ENCODE measurements at places on chromosomes 7 and 10. TPM values are rescaled to one million over a fixed set of nuclear protein-coding genes. Genes with fewer than 3 reads are reported as not detected.
A peak's percentile ranks its signal among the peaks of the same experiment; 100 is the strongest.

Gene PAPOLB
- not detected for total RNA-seq

Gene GRID2IP
- 0.15 TPM for total RNA-seq

Gene CHRM2
- not detected for total RNA-seq

Gene RARRES2
- not detected for total RNA-seq

DNA sequence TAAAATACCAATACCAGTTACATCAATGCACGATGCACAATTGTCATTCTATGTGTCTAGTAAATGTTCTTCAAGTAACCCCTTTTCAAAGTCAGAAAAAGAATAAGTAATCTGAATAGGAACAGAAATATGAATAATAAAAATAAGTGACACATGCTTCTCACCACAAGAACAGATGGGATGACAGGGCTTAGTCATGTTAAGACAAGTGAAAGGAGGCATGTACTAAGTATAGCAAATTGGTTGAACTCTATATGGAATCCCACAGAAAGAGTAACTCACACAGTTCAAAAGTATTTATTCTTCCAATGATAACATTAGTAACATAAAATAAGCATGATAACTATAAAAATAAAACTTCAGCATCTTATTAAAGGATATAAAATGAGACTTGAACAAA, 100.9 kb upstream of the TAS2R16 start:
- DNase-seq: no peak
- H3K36me3 ChIP-seq: no peaks in the 10 kb centered on the region
- no peaks in the 10 kb centered on the region for H3K4me1 ChIP-seq
- H3K27me3 ChIP-seq: no peaks in the 10 kb centered on the region
- H3K4me3 ChIP-seq: no peak overlapping the region
- H3K27ac ChIP-seq: no peak overlapping the region

DNA sequence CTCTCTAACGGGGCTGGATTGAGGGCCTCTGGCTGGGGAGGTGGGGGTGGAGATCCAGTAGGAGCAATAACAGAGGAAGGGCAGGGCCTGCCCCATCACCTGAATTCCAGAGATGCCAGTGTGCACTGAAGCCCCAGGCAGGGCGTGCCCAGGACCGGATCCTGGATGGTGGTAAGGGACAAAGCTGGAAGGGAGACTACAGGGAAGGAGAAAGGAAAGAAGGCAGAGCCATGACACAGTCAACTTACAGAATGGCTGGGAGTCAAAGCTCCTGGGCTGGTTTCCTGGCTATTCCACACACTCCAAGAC, 666 bp downstream of the TMEM139 start:
- no peaks in the 10 kb centered on the region for H3K27me3 ChIP-seq
- H3K36me3 ChIP-seq: peaks cover 26% of the 10 kb centered on the region
- peaks cover 49% of the 10 kb centered on the region for H3K4me1 ChIP-seq
- no peak overlapping the region for H3K4me3 ChIP-seq
- no peak for DNase-seq
- H3K27ac ChIP-seq: no peak overlapping the region

GRCh38 chr7:155945670-155946325, 133.5 kb upstream of the SHH start:
- H3K36me3 ChIP-seq: no peaks in the 10 kb centered on the region
- DNase-seq: no peak
- H3K4me1 ChIP-seq: peaks cover 6% of the 10 kb centered on the region
- no peak overlapping the region for H3K27ac ChIP-seq
- H3K4me3 ChIP-seq: no peak overlapping the region
- H3K27me3 ChIP-seq: peaks cover 7% of the 10 kb centered on the region

GRCh38 chr7:44051611-44052220, 7.2 kb downstream of the DBNL start:
- peaks cover 57% of the 10 kb centered on the region for H3K4me1 ChIP-seq
- DNase-seq: no peak
- peaks cover 79% of the 10 kb centered on the region for H3K36me3 ChIP-seq
- H3K4me3 ChIP-seq: no peak overlapping the region
- peak overlapping the region; percentile 47 for H3K27ac ChIP-seq
- no peaks in the 10 kb centered on the region for H3K27me3 ChIP-seq

- H3K4me1 ChIP-seq: no peaks in the 10 kb centered on the region
- H3K36me3 ChIP-seq: no peaks in the 10 kb centered on the region
- no peak for DNase-seq
- peaks cover 10% of the 10 kb centered on the region for H3K27me3 ChIP-seq
- H3K27ac ChIP-seq: no peak overlapping the region
Measured at GRCh38 chr7:24500599-24500998, 72.7 kb upstream of the PALS2 start.

DNA sequence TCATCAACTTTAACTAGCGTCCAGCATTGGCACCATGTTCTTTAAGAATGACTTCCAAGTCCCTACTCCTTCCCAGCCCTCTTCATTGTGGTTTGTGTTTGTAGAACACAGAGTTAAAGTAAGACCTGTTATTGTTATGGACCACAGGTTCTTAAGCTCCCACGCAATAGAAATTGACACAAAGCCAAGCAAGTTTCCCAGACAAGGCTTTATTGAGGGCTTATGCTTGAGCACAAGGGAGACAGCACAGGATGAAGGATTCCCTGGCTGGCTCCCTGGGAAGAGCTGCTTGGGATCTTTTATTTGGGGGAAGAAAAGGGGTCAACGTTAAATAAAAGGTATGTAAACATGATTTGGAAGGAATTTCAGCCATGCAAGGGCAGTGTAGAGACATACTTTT, 44.3 kb upstream of the PRKCQ start:
- no peak for DNase-seq
- H3K27me3 ChIP-seq: peaks cover 4% of the 10 kb centered on the region
- peaks cover 11% of the 10 kb centered on the region for H3K36me3 ChIP-seq
- peaks cover 14% of the 10 kb centered on the region for H3K4me1 ChIP-seq

- H3K27ac ChIP-seq: no peak overlapping the region
- no peaks in the 10 kb centered on the region for H3K27me3 ChIP-seq
- peaks cover 40% of the 10 kb centered on the region for H3K4me1 ChIP-seq
- H3K36me3 ChIP-seq: peaks cover 61% of the 10 kb centered on the region
- no peak overlapping the region for H3K4me3 ChIP-seq
Measured at GRCh38 chr10:8076933-8077332, 22.4 kb downstream of the GATA3 start.

GRCh38 chr10:34578468-34578867, 236.6 kb downstream of the PARD3 start:
- H3K27me3 ChIP-seq: peaks cover 2% of the 10 kb centered on the region
- H3K4me1 ChIP-seq: no peaks in the 10 kb centered on the region
- no peaks in the 10 kb centered on the region for H3K36me3 ChIP-seq
- H3K4me3 ChIP-seq: no peak overlapping the region

GRCh38 chr10:58653139-58653538, 140.5 kb downstream of the BICC1 start:
- H3K27me3 ChIP-seq: no peaks in the 10 kb centered on the region
- H3K27ac ChIP-seq: no peak overlapping the region
- no peak for DNase-seq
- H3K4me1 ChIP-seq: no peaks in the 10 kb centered on the region

DNA sequence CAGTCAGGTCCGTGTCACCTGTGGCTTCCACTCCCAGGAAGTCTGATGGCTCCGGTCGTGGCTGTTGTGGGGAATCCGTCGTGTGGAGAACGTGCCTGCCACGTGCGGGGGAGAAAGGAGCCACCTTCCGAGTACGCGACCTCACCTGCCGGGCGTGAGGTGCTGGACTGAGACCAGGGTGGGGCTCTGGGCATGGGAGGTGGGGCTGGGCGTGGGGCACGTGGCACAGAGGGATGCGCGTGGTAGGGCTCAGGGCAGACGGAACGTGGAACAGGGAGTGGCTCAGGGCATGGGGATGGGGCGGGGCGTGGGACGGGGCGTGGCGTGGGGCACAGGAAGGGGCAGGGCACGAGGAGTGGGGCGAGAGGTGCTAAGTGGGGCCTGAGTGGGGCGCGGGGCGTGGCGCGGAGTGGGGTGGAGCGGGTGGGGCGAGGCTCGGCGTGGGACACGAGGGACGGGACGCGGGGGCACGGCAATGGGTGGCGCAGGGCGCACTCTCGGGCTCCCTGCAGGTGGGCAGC, 64.8 kb downstream of the C10orf143 start:
- no peak overlapping the region for H3K4me3 ChIP-seq
- peaks cover 3% of the 10 kb centered on the region for H3K27me3 ChIP-seq
- no peak overlapping the region for H3K27ac ChIP-seq
- no peaks in the 10 kb centered on the region for H3K4me1 ChIP-seq
- H3K36me3 ChIP-seq: no peaks in the 10 kb centered on the region

DNA sequence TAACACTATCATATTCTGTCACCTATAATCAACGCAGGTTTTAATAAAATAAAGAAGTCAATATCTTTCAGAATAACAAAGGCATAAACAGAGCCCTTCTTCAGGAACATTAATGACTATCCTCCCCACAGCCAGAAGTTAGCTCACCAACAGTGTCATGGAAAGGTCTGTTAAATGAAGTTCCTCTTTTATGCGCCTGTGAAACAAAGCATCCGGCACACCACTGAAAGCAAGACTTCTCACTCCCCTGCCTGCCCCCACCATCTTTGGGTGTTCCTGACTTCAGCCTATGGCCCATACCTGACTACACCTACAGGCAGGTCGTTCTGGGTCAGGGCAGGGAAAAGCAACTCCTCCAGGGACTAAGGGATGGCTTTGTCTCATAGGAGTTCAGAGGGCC, 205.4 kb downstream of the FANK1 start:
- no peaks in the 10 kb centered on the region for H3K27me3 ChIP-seq
- H3K36me3 ChIP-seq: no peaks in the 10 kb centered on the region
- H3K27ac ChIP-seq: no peak overlapping the region
- no peaks in the 10 kb centered on the region for H3K4me1 ChIP-seq

DNA sequence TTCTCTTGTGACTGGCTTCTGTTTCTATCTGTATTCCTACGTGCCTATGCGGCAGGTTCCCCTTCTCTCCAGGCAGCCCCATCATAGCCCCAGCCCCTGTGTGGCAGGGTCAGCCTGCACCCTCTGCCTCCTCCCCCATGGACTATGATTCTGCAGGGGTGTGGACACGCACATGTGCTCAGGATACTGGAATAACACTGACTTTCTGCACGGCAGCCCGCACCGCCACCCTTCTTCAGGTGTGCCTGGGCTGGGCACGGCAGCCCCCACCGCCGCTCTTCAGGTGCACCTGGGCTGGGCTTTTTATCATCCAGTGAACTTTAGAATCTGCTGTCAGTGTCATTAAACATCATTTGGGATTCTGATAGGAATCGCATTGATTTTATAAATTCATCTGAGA, 202.6 kb upstream of the PPP2R2D start:
- no peak overlapping the region for H3K27ac ChIP-seq
- H3K36me3 ChIP-seq: no peaks in the 10 kb centered on the region
- no peaks in the 10 kb centered on the region for H3K4me1 ChIP-seq
- DNase-seq: no peak

- no peaks in the 10 kb centered on the region for H3K36me3 ChIP-seq
- no peaks in the 10 kb centered on the region for H3K27me3 ChIP-seq
- H3K4me1 ChIP-seq: no peaks in the 10 kb centered on the region
- no peak overlapping the region for H3K4me3 ChIP-seq
Measured at GRCh38 chr10:77179015-77179695, 458.5 kb downstream of the KCNMA1 start.

GRCh38 chr10:126397640-126398382, 9.5 kb upstream of the ADAM12 start:
- no peaks in the 10 kb centered on the region for H3K27me3 ChIP-seq
- H3K27ac ChIP-seq: no peak overlapping the region
- H3K36me3 ChIP-seq: no peaks in the 10 kb centered on the region
- H3K4me1 ChIP-seq: peaks cover 1% of the 10 kb centered on the region
- no peak for DNase-seq

DNA sequence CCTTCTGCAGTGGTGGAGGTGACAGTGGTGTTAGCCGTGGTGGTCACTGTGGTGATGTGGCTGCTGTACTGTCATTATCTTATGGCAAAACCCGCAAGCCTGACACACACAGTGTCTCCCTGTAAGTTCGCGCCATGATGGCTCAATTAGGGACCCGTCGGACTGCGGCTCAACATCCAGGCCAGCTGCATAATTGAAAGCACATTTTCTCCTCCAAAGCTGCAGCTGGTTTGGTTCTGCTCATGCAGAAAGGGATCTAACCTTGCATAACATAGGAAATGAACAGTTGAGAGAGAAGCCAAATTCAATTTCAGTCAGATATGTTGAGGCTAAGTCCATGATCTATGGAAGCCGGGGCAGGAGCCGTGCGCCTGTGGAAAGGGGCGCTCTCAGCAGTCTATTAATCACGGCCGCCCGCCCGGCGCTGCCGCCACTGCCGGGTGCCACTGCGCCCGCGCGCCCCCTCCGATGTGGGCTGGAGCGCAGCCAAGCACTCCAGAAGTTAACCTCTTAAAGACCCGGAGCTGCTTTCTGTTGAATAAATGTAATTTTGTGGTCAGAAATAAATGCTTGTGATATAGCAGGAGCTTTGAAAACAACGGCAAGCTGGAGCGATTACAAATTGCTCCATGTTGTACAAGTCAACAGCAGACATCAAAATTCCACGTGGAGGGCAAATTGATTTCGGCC, 227.7 kb downstream of the CUX1 start:
- H3K27me3 ChIP-seq: no peaks in the 10 kb centered on the region
- DNase-seq: no peak
- H3K27ac ChIP-seq: no peak overlapping the region
- H3K4me1 ChIP-seq: no peaks in the 10 kb centered on the region
- no peak overlapping the region for H3K4me3 ChIP-seq

DNA sequence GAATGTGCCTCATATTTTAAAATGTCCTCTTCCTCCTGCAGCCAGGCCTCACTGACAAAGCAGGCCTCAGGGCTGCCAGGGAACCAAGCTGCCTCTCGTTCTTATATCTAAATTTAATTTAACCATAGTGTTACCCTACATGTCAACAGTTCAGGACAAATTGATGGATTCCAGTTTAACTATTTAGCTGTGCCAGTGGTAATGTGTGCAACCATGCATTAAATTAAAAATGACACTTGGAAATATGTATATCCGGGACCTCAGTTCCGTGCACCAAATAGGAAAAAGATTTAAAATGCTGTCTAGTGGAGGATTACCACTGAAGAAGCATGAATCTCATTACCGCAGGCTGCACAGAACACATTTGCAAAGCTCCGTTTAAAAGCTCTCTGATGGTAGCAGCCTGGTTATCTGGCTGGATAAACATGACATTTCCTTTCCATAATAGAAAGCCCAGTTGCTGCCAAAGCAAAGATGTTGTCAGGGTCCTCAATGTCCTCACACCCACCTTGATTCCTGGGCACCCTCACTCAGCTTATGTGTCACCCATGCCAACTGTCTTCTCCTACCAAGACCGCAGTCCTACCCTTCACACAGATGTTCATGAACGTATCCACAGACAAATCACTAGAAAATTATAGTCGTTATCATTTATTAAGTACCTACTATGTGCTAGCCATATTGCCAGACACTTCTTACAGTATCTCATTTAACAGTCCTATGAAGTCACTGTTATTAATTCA, 73.3 kb upstream of the FRMD4A start:
- H3K4me1 ChIP-seq: no peaks in the 10 kb centered on the region
- peaks cover 34% of the 10 kb centered on the region for H3K27me3 ChIP-seq
- no peaks in the 10 kb centered on the region for H3K36me3 ChIP-seq
- no peak overlapping the region for H3K27ac ChIP-seq
- no peak for DNase-seq

All from activated CD4-positive, alpha-beta memory T cell treated with anti-CD3 and anti-CD28 coated beads, Interleukin-2, amount 10 ng/mL, durations not matched to agents 7 days and 5 days (primary cell).